ENCODE measurements at places on chromosomes 12 and 14. TPM values are rescaled to one million over a fixed set of nuclear protein-coding genes. Genes with fewer than 3 reads are reported as not detected.

Gene ACRBP
- total RNA-seq = 0.51 TPM

Gene SPX
- total RNA-seq = 6.3 TPM

Gene EMP1
- 15.6 TPM for total RNA-seq

Gene KRT6C
- 138 TPM for total RNA-seq

Gene C14orf180
- not detected for total RNA-seq

Gene CPNE6
- not detected for total RNA-seq

Gene CIPC
- total RNA-seq = 14.5 TPM

Gene REP15
- 0.53 TPM for total RNA-seq

Gene P2RX2
- not detected for total RNA-seq

Gene COX8C
- total RNA-seq = not detected

Gene GPX2
- 1.3 TPM for total RNA-seq

Gene KCNK13
- not detected for total RNA-seq

Gene IRAK3
- 1.6 TPM for total RNA-seq

Gene OR4E2
- not detected for total RNA-seq

Gene CMA1
- total RNA-seq = not detected

Gene ZDHHC22
- total RNA-seq = not detected

Gene CLEC4C
- not detected for total RNA-seq

Gene LTBR
- total RNA-seq = 60.6 TPM

Gene CCDC85C
- total RNA-seq = 26.6 TPM

Gene MYO1A
- under 0.01 TPM for total RNA-seq

Gene LAG3
- not detected for total RNA-seq

Gene ALG10B
- 2.4 TPM for total RNA-seq

Gene STAC3
- 0.26 TPM for total RNA-seq

Gene RTL1
- total RNA-seq = not detected

Gene GLIPR1
- 15.0 TPM for total RNA-seq

Gene ESRRB
- not detected for total RNA-seq

Gene PPP1R12A
- 56.9 TPM for total RNA-seq

Gene TRMT61A
- total RNA-seq = 13.7 TPM

Gene LMNTD1
- total RNA-seq = not detected

Gene TRIP11
- total RNA-seq = 23.8 TPM

Gene SNX6
- 97.3 TPM for total RNA-seq

Gene PPM1A
- total RNA-seq = 35.5 TPM

Gene MGP
- total RNA-seq = 0.79 TPM

Gene YLPM1
- 17.4 TPM for total RNA-seq

Gene FAM181A
- not detected for total RNA-seq

Measured in bronchial epithelial cell (primary cell).